Stimulated activated memory B cell treated with anti-CD40 and anti-IgM and Interleukin-4, amounts not matched to agents 10 μg/mL and 1 μg/mL and 100 μg/mL, for 72 hours (primary cell): ENCODE measurements at places on chromosomes 2 and 18.

DNA sequence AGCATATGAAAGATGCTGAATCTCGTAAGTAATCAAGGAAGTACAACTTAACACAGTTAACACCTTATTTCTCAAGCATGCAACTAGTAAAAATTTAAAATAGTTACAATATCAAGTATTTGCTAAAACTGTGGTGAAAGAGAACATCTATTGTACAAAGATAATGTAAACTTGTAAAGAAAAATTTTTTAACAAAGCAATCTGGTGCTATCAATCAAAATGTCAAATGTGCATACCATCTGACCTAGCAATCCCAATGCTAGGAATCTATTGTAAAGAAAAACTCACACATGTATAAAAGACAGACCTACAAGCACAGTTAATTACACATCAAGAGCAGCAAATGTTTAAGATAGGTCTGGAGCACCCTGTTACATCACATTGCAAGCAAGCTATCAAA is 90.1 kb downstream of the SLC66A3 start:
- ATAC-seq, result no peak

- ATAC-seq, result no peak
Measured at GRCh38 chr18:65409261-65409660, 341.6 kb upstream of the CDH7 start.

GRCh38 chr2:174663550-174663949 is 65.9 kb upstream of the WIPF1 start:
- no peak for ATAC-seq

DNA sequence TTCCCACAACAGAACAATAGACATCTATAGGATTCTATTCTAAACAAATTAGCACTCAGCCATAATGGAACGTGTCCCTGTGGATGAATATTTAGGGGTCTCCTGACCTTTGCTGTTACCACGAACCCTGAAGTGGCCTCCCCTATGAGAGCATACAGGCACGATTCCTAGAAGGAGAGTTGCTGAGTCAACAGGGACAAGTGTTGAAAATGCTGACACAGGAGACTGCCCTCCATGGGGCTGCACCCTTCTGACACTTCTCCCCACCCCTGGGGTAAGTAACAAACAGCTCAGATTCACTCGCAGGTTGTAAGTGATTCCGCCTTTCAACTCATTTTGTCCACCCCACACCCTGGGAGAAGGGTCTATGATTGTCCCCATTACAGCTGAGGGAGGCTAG is 14.1 kb upstream of the STK25 start:
- ATAC-seq, result no peak

GRCh38 chr18:79460481-79461300 is 65.0 kb downstream of the NFATC1 start:
- peak; percentile 76 for ATAC-seq
